Effector CD4-positive, alpha-beta T cell (primary cell): ENCODE measurements at places on chromosomes 12 and 14.

GRCh38 chr12:103382736-103383346, 112.9 kb downstream of the C12orf42 start:
- DNase-seq: no peak

GRCh38 chr12:6466184-6466573, 4.3 kb downstream of the VAMP1 start:
- DNase-seq: no peak

- no peak for DNase-seq
Observed at GRCh38 chr14:77319422-77319821, 1.3 kb downstream of the POMT2 start.

GRCh38 chr12:91574391-91574790, 391.8 kb upstream of the DCN start:
- DNase-seq: no peak

DNA sequence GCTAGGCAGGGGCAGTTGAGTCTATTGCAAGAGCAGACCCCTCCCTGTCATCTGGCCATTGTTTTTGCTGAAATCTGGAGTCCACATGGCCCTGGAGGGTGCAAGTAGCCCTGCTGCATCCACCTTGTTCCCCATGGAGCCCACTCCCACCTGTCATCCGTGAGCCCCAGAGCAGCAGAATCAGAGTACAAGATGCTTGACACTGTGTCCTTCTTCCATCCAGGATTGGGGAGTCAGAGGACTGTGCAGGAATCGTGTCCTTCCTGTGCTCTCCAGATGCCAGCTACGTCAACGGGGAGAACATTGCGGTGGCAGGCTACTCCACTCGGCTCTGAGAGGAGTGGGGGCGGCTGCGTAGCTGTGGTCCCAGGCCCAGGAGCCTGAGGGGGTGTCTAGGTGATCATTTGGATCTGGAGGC, 8.8 kb downstream of the DHRS2 start:
- no peak for DNase-seq

DNA sequence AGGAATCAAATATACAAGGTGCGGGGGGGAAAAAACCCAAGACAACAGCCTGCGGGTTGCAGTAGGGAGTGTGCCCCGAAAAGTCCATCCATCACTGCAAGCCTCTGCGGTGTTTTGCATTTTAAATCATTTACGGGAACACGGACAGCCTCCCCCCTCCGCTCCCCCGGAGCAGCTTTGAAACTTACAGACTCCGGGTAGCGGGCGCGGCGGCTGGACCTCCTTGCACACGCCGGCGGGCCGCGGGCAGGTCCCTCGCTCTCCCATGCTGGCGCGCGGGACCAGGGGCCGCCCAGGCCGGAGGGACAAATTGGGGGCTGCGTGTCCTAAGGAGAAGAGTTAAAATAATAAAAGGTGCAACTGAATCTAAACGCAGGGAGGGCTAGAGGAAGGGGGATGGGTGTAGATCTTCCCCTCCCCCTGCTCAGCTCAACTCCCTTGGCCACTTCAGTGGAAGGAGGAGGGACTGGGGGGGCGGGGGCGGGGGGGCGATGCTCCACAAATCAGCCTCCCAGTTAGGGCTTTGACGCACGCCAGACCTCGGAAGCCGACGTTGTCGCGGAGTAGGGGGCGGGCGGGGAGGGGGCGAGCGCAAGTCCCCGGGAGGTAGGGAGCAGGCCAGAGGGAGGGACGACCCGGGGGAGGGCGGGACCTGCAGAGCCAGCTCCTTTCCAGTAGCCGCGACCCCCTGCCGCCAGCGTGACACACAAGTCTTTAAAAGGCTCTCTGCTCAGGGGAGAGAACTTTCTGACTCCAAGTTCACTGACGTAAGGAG, at the start of gene KCNJ8:
Gene KCNJ8 (minus strand): TSS at position 349 of the 775 bp plus-strand sequence. CDS start 1,090 bp downstream, outside the sequence.
- no peak for DNase-seq

DNA sequence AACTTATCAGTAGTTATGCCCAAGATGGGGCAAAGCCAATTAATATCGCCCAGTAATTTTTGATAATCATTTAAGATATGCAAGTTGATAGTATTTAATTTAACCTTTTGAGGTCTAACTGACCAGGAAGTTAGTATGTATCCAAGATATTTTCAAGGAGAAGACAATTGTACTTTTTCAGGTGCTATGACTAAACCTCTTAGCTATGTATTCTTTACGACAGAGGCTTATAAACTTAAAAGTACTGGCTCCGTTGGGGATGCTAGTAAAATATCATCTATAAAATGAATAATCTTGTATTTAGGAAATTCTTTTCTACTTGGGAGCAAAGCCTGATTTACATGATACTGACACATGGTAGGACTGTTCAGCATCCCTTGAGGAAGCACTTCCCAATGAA, 40.3 kb downstream of the TMTC3 start:
- DNase-seq: no peak

DNA sequence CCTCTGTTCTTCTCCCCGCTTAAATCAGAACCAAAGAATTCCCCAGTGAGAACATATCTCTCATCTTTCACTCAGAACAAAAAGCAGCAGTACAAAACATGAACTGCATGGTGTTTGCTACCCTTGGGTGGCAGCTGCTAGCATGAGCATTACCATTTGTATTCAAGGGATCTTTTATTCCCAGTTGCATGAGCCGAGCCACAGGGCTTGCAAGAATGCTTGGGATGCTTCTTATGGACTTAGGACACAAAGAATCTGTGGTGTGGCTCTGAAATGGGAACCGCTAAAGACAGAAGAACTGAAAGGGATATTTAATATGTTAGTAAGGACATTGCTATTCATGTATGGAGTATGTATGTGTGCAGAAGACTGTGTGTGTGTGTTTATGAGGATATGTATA, 190.6 kb downstream of the TMX1 start:
- no peak for DNase-seq

GRCh38 chr12:32000373-32001005, 41.3 kb downstream of the RESF1 start:
- no peak for DNase-seq

- peak; percentile 47 for DNase-seq
Observed at GRCh38 chr12:53078425-53079225, 565 bp downstream of the SPRYD3 start.

- no peak for DNase-seq
Observed at GRCh38 chr14:36848213-36848612, 186.6 kb downstream of the PAX9 start.

- no peak for DNase-seq
Observed at GRCh38 chr14:27528328-27528727, 930.5 kb upstream of the NOVA1 start.

DNA sequence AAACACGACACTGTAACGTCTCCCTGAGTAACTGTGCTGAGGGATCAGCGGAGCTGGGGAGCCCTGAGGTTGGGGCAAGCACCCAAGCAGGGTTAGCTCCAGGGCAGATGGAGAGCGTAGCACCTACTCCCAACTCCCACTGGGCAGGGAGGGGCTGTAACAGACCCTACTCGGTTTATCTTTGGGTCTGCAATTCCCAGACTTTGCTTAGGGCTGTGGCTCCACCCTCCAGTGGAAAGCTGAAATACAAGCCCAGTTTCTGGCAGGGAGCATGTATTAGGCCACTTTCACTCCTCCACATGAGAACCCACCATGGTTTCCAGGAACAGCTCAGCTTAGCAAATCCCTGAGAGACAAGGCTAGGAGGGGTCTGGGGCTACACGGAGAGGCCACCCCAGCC, 17.3 kb upstream of the TC2N start:
- no peak for DNase-seq

DNA sequence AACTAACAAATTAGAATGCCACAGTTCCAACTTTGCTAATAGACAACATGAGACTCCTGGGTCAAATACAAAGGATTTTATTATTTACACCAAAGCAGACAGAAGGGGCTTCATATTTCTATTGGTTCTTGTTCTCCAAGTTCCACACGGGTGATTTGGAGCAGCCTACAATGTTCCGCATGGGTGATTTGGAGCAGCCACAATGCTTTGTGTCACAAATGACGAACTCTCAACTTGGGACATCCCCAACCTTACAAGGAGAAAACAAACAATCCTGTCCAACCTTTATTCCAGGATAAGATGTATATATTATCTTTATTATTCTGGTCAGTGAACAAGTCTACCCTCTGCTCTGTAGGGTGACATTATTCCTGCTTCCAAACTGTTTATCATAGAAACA, 694.3 kb upstream of the MGAT4C start:
- DNase-seq: no peak

DNA sequence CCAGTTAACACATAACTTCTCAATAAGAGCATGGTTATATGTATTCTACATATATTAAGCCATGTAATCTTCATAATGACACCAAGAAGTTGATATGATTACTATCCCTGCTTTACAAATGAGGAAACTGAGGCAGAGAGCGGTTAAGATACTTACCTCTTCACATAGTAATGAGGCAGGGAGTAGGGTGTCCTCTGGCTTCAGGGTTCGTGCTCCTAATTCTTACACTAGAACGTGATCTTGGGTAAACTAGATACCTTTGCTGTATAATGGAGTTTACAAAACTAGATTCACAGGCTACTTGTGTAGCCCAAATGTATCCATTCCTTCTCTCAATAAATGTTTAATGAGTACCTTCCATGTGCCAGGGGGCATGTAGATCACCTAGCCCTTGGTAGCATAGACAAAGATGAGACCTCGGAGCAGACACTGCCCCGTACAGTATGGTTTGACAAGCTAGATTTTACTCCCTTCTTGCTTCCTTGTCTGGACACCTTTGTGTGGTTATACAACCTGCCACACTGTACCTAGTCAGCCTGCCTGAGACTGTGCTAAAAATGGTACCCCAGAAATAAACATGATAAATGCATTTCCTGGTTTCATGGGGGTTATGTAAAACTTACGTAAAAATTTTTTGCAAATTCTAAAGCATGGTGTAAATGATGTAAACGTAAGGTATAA, 991.8 kb downstream of the VRK1 start:
- no peak for DNase-seq

GRCh38 chr14:63523735-63524426, 19.3 kb downstream of the PPP2R5E start:
- no peak for DNase-seq

DNA sequence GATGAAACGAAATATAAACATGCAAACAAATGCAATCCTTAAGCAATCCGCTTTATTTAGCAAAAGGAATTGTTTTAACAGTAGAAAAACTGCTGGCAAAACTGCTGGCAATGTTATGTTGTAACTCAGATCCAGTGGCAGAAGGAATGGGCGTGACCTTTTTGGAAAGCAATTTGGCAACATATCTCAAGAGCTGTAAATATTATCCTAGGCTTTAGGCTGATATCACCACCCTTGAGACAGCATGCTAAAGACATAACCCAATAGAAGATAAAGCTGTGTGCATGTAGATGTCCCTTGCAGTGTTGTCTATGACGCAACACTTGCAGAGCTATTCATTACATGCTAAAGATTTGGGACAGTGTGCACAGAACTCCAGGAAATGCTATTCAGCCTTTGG, 138.5 kb downstream of the DICER1 start:
- no peak for DNase-seq

DNA sequence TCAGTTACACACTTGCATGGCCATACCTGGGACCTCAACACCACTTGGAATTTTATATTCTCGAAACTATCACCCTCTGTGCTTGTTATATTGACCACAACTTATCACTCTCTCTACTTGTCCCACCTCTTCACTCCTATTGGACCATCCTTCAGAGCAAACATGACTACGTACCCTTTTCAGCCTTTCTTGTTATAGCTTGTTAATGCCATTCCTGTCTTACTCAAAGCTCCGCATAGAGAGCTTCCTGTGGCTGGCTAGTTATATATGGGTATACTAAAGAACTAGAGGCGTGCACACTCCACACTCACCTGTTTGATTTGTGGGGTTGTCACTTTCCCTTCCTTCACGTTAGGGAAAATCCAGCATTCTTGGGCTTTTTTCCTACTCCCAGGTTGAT, 26.3 kb upstream of the FRS2 start:
- no peak for DNase-seq

GRCh38 chr14:50068496-50068895, 47.9 kb downstream of the VCPKMT start:
- DNase-seq: no peak

DNA sequence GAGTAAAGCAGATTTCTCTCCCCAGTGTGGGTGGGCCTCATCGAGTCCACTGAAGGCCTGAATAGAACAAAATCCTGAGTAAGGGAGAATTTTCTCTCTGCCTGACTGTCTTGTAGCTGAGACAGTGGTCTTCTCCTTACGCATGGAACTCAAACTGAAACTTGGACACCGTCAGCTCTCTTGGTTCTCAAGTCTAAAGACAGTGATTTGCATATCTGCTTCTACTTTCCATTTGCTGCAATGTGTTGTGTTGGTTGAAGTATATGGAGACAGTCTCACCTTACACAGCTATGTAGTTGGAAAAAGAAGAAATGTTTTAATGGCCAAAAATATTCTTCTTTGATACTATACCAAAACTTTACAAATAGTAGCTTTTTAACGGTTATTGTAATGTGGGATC, 160.2 kb upstream of the LMNTD1 start:
- no peak for DNase-seq

DNA sequence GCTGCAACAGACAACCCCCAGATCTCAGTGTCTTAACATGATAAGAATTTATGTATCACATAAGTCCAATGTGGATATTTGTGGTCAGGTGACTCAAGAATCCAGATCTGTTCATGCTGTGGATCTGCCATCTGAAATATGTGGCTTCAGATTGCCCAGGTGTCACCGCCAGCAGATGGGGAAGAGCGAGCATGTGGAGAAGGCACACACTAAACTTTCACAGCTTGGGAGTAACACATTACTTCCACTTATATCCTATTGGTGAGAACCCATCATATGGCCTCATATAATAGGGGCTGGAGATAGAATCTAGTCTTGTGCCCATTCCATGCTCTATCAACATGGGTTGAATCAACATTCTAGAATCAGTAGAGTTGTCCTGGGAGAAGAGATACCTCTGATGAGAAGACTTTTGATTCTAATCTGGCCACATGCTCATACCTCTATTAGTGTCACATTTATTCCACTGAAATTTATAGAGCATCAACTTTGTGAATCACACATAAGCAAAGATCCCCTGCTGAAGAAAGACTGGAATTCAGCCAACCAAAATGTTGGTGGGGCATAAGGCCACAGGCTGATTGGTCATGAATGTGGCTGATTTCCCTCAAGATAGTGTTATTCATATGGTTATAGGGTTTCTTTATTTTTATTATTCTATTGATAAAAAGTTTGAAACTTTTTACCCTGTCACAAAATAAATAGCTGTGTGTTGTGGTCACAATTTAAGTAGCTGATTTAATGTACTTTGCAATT, 6.0 kb upstream of the CALCOCO1 start:
- no peak for DNase-seq

- no peak for DNase-seq
Observed at GRCh38 chr14:100740929-100741328, 14.2 kb downstream of the DLK1 start.

GRCh38 chr14:104303705-104304425, 165.5 kb downstream of the KIF26A start:
- no peak for DNase-seq

- no peak for DNase-seq
Observed at GRCh38 chr14:78595797-78596196, 425.6 kb downstream of the NRXN3 start.
